Endothelial cell (in vitro differentiated cells): ENCODE measurements at places on chromosomes 11 and 22. TPM values are rescaled to one million over a fixed set of nuclear protein-coding genes. Genes with fewer than 3 reads are reported as not detected.

DNA sequence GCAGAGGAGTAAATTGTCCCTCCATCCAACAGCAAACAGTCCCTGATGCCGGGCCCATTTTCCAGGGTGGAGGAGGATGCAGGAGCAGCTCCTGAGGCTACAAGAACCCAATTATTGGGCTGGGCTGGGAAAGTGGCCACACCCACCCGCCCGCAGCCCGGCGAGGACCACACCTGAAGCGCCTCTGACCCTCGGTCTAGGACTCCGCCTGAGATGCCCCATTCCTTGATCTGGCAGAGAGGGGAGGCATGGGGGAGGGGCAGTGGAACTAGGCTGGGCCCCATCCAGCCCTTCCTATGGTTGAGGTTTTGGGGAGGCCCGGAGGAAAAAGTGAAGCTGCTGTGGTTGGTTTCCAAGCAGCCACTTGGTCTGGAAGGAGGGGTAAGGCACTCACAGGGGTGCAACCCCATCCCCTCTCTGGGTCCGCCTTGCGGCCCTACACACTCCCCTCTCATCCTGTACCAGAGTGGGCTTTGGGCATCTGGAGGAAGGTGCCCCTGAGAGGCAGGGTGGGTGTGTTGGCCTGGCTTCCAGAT lies 2.4 kb upstream of the LGALS1 start:
- H3K4me3 ChIP-seq, result no peak overlapping the region
- H3K4me1 ChIP-seq, result peaks cover 6% of the 10 kb centered on the region
- H3K27me3 ChIP-seq, result peaks cover 5% of the 10 kb centered on the region
- H3K27ac ChIP-seq, result no peak overlapping the region
- no peak for DNase-seq

GRCh38 chr11:12241971-12242672 lies 131.7 kb downstream of the MICAL2 start:
- H3K27me3 ChIP-seq, result peaks cover 15% of the 10 kb centered on the region
- DNase-seq, result no peak
- H3K36me3 ChIP-seq, result peaks cover 3% of the 10 kb centered on the region
- no peak overlapping the region for H3K27ac ChIP-seq
- peaks cover 5% of the 10 kb centered on the region for H3K4me1 ChIP-seq
- no peak overlapping the region for H3K4me3 ChIP-seq

- DNase-seq, result no peak
- H3K36me3 ChIP-seq, result no peaks in the 10 kb centered on the region
- H3K27ac ChIP-seq, result peak overlapping the region; percentile 92
- H3K27me3 ChIP-seq, result peaks cover 25% of the 10 kb centered on the region
- H3K4me3 ChIP-seq, result no peak overlapping the region
- peaks cover 30% of the 10 kb centered on the region for H3K4me1 ChIP-seq
Measured at GRCh38 chr11:8207080-8208000, 38.5 kb upstream of the RIC3 start.

GRCh38 chr11:1041471-1041870 lies 5.0 kb upstream of the MUC6 start:
- no peak overlapping the region for H3K4me3 ChIP-seq
- H3K27ac ChIP-seq, result no peak overlapping the region
- peaks cover 9% of the 10 kb centered on the region for H3K36me3 ChIP-seq

LPXN gene
- 5.0 TPM for total RNA-seq

- no peaks in the 10 kb centered on the region for H3K36me3 ChIP-seq
- peaks cover 8% of the 10 kb centered on the region for H3K4me1 ChIP-seq
- H3K27ac ChIP-seq, result no peak overlapping the region
- peaks cover 4% of the 10 kb centered on the region for H3K27me3 ChIP-seq
- H3K4me3 ChIP-seq, result no peak overlapping the region
- no peak for DNase-seq
Measured at GRCh38 chr22:49235463-49236300, 592.0 kb downstream of the BRD1 start.

PLCB3 gene
- total RNA-seq, result 51.0 TPM

DNA sequence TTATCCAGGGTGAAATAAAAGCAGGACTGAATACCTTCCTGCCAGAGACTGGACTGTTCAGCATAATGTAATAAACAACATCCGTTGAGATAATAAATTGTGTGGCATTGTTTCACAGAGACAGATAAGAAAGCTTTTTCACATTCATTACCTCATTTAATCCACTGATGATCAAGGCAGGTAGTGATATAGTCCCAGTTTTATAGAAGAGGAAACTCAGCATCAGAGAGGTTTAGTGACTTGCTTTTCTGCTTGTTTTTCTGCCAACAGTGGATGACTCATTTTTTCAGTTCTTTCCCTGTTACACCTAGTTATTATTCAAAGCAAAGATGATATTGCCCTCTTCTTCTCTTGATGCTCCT lies 4.0 kb downstream of the MYO18B start:
- no peak overlapping the region for H3K27ac ChIP-seq
- no peak overlapping the region for H3K4me3 ChIP-seq
- no peak for DNase-seq
- no peaks in the 10 kb centered on the region for H3K4me1 ChIP-seq

DNA sequence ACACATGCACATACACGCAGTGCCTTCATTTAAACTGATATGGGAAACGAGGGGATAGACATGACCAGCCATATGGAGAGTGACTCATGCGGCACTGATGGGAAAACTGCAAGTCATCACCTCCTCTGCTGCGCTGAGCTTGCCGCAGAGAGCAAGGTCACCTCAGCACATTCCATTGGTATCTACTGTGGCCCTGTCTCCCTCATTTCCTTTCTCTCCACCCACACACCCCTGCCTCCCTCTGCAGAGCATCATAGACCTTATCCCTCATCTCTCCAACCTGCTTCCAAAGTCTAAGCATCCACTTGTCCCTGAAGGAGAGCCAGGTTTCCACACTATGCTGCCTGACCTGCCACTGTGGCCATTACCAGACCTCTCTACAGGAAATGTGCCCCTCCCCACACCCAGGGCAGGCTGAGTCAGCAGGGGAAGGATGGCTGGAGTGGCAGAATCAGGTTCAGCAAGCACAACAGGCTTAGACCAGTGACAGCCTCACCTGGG lies 116.9 kb upstream of the SNX19 start:
- no peak overlapping the region for H3K27ac ChIP-seq
- peaks cover 2% of the 10 kb centered on the region for H3K27me3 ChIP-seq
- no peak for DNase-seq
- H3K4me1 ChIP-seq, result peaks cover 5% of the 10 kb centered on the region
- H3K36me3 ChIP-seq, result no peaks in the 10 kb centered on the region

- no peaks in the 10 kb centered on the region for H3K36me3 ChIP-seq
- DNase-seq, result no peak
- no peaks in the 10 kb centered on the region for H3K4me1 ChIP-seq
- no peak overlapping the region for H3K27ac ChIP-seq
- no peak overlapping the region for H3K4me3 ChIP-seq
Measured at GRCh38 chr11:54944211-54944610, 237.6 kb downstream of the OR4A5 start.

DNA sequence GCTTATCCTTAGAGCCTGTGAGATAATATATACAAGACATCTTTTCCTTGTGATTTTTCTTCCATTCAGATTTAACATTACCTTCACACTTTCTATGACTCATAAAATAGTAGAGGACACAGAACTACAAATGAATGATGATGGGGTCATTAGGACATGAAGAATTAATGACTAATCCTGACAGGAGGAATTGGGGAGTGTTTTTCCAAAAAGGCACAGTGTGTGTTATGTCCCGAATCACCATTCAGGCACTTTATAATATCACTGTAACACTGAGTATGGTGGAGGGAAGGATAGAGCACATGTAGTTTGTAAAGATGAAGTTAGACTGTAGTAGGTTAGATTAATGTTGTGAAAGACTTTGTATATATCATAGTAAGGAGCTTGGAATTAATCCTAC lies 391.3 kb downstream of the JRKL start:
- H3K27ac ChIP-seq, result no peak overlapping the region
- no peak overlapping the region for H3K4me3 ChIP-seq
- no peaks in the 10 kb centered on the region for H3K4me1 ChIP-seq
- H3K27me3 ChIP-seq, result no peaks in the 10 kb centered on the region
- H3K36me3 ChIP-seq, result no peaks in the 10 kb centered on the region
- no peak for DNase-seq

GRCh38 chr11:198236-198806 lies 5.4 kb downstream of the SCGB1C1 start:
- DNase-seq, result no peak
- H3K27me3 ChIP-seq, result peaks cover 6% of the 10 kb centered on the region
- H3K4me1 ChIP-seq, result peaks cover 25% of the 10 kb centered on the region
- peak overlapping the region; percentile 62 for H3K4me3 ChIP-seq
- no peak overlapping the region for H3K27ac ChIP-seq
